ENCODE measurements at places on chromosomes 4 and X.

DNA sequence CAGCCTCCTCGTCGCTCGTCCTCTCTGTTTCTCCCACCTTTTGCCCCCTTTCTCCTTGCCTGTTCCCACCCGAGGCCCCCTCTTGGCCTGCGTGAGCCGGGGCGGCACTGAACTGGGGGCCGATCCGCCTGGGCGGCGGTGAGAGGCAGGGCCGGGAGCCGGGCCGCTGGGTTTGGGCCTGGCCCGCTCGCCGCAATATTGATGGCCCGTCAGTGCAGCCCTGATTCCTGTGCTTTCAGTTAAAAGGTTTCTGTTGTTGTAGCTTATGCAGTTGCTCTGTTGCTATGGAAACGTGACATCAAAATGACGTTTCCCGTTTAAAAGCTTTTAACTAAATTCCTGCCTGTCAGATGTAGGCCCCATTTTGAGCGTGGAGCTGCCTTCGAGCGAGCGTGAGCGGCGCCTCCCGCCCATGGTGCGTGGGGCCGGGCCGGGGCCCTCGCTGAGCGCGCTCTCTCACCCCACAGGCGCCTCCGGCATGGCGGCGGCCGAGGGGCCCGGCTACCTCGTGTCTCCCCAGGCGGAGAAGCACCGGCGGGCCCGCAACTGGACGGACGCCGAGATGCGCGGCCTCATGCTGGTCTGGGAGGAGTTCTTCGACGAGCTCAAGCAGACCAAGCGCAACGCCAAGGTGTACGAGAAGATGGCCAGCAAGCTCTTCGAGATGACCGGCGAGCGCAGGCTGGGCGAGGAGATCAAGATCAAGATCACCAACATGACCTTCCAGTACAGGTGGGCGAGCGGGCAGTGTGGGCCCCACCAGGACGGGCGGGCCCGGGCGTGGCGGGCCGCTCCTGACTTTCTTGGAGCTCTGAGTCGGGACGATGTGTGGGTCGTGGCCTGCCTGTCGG lies at the start of gene MSANTD1:
Gene MSANTD1 (plus strand): TSS at position 349 of the 851 bp plus-strand sequence. CDS start 64 bp downstream, at position 413.
- no peak for DNase-seq

DNA sequence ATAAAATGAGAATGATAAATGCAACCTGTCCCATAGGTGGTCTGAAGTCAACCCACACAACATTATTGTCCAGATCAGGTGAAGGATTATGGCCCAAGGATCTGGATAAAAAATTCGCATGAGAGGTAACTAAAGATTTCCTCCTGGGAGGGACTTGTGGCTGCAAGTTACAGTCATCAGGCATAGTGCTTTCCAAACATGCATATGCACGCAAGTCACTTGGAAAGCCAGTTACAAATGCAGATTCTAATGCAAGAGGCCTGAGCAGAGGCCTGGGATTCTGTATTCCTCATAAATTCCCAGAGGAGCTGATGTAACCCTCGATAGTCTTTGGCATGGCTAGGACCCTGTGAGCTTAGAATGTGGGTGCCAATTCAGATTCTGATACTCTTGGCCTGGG lies 21.1 kb downstream of the HS3ST1 start:
- no peak for DNase-seq

GRCh38 chr4:123284168-123284567 lies 112.4 kb upstream of the SPRY1 start:
- no peak for DNase-seq

DNA sequence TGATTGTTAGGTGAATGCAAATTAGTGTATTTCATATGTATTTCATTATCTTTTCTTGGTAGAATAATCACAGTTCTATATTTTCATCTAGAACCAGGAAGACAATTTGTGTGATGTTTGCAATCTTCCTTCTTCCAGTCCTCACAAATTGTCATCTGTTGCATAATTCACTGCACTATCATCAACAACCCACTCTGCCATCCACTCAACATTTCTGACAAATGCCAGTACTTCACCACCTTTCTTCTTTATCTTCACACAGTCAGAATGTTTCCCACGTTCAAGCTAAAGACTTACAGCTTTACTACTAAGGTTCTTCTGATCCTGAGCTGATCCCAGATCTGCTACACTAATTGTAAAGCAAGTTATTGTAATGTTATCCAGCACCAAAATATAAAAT lies 107.8 kb downstream of the IQCM start:
- DNase-seq: no peak

- DNase-seq: no peak
Observed at GRCh38 chr4:22072726-22073125, 124.2 kb upstream of the KCNIP4 start.

DNA sequence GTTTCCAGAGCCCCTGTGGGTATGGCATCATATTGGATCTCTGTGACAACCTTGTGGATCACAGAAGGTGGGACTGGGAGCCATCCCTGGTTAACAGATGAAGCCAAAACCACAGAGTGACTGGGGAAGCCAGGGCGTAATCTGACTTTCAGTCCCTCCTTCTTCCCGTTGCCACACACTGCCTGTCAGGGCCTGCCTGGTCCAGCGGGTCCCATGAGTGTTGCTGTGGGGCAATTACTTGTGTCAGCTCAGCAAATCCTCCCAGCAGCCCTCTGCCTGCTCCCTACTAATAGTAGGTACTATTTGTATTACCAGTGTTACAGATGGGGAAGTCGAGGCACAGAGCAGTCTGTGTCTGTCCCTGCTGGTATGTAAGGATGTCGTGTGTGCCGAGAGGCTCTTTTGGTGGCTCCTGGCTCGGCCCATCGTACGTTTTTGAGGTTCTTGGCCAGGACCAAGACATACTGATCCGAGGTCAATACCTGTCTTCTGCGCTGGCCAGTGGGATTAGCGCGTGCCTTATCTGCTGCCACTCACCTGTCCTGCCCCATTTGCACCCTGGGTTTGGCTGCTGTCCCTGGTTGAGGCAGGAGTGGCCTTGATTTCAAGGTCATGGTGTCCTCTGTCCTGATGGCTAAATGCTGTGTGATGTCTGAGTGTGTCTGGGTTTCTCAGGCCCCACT lies 5.7 kb downstream of the NSG1 start:
- DNase-seq: no peak

GRCh38 chr4:138255917-138256597 lies 13.9 kb upstream of the SLC7A11 start:
- no peak for DNase-seq

GRCh38 chr4:73193155-73193554 lies 65.4 kb downstream of the ANKRD17 start:
- no peak for DNase-seq

DNA sequence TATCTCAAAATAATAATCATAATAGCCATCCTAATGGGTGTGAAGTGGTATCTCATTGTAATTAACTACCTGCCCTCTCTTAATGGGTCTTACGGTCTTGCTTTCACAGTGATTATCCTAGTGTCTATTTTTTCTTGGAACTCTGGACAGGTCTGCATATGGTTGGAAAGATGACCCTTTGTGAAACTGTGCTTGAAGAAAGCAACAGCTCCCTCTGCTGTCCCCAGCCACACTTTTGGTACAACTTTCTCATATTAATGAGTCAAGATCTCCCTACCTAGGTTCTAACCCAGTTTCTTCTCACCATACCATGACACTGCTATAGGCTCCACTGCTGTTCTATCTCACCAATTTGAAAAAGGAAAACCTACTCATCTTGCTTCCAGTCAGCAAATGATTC lies 2.4 kb downstream of the TFDP3 start:
- DNase-seq: no peak

DNA sequence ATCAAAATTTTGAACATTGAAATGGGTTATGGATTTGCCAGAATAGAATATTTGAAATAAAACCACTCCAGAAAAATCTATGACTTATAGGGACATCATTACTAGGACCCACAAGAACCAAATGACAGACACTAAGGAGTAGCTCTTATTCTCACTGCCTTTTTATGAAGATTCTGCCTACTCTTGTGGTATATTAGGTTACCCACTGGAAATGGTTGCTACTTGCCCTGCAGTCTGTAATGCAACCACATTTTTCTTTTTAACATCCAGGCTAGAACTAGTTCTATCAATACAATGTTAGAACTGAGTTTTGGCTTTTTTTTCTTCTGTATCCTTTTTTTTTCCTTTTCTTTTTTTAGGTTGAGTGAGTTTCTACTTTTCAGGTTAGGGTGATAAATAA lies 158.9 kb downstream of the PPP1R2C start:
- DNase-seq: no peak

Data from NCI-H2029 (cell line).